GOT3 (cell line): ENCODE measurements at places on chromosomes 3 and 15.

- DNase-seq = no peak
Observed at GRCh38 chr3:31482493-31483200, 50.1 kb upstream of the STT3B start.

GRCh38 chr3:171955598-171955997 lies 83.8 kb upstream of the FNDC3B start:
- no peak for DNase-seq

- no peak for DNase-seq
Observed at GRCh38 chr3:20772869-20773268, 586.9 kb upstream of the SGO1 start.

- no peak for DNase-seq
Observed at GRCh38 chr15:90818251-90819210, 49.9 kb upstream of the FURIN start.

DNA sequence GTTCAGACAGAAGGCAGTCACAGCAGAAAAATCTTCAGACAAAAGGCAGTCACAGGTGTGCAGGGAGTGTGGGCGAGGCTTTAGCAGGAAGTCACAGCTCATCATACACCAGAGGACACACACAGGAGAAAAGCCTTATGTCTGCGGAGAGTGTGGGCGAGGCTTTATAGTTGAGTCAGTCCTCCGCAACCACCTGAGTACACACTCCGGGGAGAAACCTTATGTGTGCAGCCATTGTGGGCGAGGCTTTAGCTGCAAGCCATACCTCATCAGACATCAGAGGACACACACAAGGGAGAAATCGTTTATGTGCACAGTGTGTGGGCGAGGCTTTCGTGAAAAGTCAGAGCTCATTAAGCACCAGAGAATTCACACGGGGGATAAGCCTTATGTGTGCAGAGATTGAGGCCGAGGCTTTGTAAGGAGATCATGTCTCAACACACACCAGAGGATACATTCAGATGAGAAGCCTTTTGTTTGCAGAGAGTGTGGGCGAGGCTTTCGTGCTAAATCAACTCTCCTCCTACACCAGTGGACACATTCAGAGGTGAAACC lies 27.6 kb downstream of the ZNF589 start:
- DNase-seq = peak; percentile 2

DNA sequence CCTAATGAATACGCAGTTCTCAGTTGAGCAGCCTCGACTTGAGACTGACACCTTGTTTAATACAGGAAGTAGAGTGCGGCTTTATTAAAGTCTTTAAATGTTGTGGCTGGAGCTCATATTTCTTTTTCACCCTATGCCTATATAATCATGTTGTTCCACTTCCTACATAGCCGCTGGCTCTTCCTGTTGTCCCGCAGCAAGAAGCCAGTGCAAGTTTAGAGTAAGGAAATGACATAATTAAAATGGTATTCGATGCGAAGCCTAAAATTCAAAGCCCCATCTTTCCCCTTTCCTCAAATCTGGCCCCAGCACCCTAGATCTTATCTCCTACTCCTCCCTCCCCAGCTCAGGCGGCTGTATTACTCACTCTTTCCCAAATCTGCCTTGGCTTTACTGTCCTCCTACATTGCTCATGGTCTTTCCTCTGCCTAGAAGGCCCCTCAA lies 7.5 kb upstream of the PHLDB2 start:
- DNase-seq = no peak

DNA sequence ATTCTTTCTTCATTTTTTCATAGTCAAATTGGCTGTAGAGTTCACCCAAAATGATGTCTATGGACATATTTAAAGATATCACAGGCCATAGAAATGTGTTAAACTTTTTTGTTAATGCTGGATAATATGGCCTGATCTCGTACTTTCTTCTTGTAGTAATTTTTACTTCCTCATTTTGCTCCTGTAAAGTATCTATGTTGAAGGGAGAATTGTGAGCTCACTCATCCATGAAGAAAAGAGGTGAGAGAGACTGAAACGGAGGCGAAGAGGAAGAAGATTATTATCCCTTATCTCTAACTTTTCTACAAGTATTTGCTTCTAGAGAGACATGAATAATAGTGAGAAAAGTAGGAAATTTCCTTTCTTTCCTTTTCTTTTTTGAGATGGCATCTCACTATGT lies 613.8 kb upstream of the TBL1XR1 start:
- no peak for DNase-seq

DNA sequence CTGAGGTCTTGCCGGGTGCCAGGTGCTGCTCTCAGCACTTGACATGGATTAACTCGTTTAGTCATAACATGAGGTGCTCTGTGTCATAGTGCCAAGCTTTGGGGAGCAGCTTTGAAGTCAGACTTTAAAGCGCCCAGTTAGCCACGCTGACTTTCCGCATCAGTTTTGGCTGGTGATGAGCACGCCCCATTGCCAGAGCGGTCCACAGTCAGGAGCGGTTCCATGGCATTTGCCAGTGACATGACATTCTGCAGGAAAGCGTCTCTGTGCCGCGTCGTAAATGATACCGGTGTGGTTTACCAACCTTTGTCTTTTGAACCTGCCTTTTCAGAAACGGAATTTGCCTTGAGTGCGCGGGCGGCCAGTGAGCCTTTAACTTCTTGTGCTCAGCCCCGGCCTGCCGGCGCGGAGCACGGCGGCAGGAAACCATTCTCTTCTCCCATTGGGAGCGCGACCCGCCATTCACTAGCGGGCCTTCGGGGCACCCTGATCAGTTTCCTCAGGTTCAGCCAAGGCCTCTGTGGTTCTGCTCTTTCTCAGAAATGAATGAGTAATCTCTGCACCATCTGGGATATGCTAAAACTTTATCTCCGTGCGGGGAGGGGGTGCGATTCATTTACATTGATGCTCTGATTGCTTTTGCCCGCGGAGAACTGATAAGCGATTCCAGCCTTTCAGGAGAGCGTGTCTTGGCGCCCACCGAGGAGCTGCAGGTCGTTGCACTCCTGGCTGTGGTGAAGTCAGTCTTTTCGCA lies 1.7 kb upstream of the SLC2A2 start:
- peak; percentile 62 for DNase-seq

DNA sequence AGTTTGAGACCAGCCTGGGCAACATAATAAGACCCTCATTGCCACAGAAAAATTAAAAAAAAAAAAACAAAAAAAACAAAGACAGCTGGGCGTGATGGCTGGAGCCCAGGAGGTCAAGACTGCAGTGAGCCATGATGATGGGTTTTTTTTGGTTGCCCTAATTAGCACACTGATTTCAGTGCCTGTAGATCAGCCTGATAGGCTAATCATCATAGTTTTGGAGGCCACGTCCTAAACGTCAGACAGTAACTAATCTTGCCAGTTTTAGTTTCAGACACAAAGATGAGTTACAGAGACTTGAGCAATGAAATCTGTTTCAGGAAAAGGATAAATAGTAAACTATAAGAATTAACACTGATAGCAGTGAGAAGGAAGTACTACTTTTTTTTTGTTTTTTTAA lies 55.4 kb downstream of the LRCH3 start:
- no peak for DNase-seq

GRCh38 chr15:25664761-25665160 lies 198.4 kb downstream of the ATP10A start:
- DNase-seq = no peak

- DNase-seq = no peak
Observed at GRCh38 chr3:105746231-105746996, 122.4 kb downstream of the CBLB start.

DNA sequence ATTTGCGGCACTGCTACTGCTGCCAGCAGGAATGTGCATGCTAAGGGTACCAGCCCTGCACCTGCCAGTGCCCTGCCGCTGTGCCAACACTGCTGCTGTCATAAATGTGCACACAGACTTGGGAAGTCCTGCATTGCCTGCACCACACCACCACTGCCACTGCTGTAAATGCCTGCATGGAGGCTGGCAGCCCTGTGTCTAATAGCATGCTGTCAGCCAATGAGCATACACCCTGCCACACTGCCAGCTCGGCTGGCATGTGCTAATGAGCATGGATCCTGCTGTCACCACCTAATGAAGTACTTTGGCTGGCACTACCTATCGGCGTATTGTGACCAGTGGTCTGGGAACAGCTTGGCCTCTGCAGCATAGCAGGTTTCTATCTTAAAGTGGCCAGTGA lies 981.8 kb upstream of the GBE1 start:
- no peak for DNase-seq

DNA sequence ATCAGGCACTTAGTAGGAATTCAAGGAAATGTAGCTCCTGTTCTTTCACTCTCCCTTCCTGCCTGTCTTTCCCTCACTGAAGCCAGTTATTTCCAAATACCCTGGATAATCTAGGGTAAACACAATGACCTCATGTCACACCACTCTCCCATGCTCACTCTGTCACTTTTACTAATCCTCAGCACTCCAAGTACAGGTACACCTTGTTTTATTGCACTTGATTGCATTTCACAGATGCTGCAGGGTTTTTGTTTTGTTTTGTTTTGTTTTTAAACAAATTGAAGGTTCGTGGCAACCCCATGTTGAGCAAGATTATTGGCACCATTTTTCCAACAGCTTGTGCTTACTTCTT lies 40.8 kb downstream of the PPM1L start:
- DNase-seq = no peak

- DNase-seq = no peak
Observed at GRCh38 chr3:45978006-45978761, 17.4 kb downstream of the FYCO1 start.

DNA sequence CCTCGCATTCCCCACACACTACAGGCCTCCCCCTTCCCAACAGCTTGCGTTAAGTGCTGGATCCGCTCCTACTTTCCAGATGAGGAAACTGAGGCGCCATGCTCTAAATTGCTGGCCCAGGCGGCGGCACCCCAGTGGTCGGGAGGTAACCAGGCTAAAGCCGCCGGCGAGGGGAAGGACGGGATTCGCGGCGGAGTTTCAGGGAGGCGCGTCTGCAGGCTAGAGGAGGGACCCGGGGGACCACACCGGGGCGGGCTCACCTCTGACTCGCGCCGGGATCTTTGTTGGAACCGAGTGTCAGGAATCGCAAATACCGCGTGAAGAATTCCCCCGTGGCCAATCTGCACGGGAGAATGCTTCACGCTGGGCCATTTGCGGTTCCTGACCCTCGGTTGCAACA lies 24.6 kb upstream of the PTPN23 start:
- DNase-seq = no peak

- no peak for DNase-seq
Observed at GRCh38 chr3:128011140-128011539, 41.1 kb upstream of the SEC61A1 start.

DNA sequence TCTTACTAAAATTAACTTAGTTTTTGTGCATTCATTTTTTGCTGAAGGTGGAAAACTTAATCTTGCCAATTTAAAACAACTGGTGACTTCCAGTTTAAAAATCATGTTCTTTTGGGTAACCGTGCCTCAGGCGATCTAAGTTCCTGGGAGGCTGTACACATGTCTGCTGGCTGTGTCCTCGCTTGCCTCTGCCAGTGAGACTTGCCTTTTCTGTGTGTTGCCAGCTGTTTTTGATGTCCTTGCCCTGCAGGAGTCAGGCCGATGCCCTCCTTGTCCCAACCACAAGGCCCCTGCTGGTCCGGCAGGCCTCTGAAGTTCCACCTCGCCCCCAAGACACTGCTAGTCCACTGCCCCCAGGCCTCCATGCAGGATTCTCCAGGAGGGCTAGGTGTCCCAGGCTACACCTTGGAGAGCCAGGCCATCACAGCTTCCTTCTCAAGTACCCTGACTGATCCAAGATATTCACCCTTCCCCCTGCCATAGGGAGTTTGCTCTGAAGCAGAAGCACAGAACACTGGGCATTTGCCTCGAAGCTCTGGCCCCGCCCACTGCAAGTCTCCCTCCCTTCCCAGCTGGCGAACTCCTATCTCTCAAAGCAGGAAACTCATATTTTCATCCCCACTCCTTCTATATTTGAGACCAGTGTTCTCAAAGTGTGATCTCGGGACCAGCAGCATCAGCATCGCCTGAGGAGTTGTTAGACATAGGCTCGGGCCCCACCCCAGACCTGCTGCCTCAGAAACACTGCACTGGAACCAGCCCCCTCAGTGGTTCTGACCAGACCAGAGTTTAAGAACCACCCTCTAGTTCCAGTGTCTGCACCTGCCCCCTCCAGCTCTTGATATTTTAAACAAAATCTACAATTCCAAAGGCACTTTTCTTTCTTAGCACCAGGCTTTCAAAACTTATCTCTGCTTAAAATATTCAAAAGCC lies 185.8 kb upstream of the UBE2E1 start:
- DNase-seq = no peak

DNA sequence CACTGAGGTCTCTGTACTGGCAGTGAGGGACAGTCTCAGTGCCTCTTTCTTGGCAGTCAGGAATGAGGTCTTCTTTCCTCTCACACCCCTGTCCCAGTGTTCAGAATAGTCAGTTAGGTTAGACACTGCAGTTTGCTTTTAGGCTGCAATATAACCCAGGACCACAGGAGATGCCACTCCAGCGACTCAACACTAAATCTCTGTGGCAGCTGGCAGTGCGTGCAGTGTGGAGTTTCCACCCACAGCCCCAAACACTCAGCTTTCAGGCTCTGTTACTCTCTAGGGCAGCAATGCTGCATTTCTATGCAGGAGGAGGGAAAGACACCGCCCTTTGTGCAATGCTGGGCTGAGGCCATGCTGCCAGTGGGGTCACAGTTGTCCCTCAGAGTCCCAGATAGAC lies 150.2 kb upstream of the SUCLG2 start:
- no peak for DNase-seq

DNA sequence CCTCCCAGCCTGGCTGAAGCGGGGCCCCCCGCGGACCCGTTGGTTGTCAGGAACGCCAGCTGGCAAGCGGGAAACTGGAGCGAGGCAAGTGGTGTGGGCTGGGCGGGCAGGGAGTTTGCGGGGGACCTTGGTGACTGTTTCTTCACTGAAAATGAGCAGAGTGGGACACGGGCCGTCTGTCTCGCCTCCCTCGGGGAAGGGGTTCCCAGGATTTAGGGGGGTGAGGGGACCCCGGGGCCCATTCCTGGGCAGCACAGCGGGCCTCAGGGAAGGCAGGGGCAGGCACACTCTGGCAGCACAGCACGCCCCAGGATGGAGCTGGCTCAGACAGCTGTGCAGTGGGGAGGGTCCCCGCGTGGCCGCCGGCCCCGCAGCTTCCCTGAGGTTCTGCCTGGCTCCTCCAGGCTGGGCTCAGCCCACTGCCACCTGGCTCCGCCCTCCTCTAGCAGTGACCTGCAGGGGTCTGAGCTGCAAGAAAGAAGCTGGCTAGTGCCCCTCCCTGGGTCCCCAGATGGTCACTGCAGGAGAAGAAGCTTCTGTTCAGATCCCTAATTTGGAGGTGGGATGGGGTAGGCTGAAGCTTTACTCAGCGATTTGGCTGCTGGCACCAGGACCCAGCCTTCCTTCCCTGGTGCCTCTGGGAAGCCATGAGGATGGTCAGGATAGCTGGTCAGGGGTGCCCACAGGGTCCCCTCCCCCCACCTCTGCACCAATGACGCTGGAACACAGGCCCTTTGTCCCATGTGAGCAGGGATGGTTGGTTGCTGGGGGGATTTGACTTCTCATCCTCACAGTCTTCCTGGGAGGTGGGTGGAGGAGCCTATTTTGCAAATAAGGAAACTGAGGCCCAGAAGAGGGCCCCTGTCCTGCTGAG lies 90.4 kb downstream of the TBC1D2B start:
- no peak for DNase-seq
